ENCODE measurements at places on chromosomes 5 and 9. TPM values are rescaled to one million over a fixed set of nuclear protein-coding genes. Genes with fewer than 3 reads are reported as not detected.

DNA sequence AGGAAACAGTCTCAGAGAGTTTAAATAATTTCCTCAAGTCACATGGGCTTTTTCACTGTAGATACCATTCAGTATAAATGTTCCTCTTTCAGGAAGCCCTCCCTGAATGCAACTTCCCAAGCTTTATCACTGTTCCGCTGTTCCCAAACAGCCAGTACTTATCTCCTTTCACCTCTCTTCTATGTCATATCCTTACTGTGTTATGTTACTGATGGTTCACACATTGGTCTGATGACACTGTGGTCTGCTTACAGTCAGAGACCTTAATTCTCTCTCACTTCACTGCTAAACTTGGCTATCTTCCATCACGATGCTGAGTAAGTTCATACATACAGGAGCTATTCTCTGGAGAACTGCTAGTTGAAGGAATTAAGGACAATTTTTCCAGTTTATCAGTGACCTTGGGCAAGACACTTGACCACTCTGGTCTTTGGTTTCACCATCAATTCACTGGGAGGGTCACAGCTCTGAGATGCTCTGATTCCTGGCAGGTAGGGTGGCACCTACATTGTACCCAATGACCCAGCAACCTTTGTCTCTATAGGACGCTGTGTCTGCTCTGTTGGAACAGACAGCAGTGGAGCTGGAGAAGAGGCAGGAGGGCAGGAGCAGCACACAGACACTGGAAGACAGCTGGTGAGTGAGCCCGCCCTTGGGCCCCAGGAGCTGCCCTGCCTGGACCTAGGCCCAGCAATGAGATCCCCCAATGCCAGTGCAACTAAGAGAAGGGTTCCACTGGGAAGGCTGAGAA is 42.1 kb upstream of the RARS1 start:
- DNase-seq = no peak

DNA sequence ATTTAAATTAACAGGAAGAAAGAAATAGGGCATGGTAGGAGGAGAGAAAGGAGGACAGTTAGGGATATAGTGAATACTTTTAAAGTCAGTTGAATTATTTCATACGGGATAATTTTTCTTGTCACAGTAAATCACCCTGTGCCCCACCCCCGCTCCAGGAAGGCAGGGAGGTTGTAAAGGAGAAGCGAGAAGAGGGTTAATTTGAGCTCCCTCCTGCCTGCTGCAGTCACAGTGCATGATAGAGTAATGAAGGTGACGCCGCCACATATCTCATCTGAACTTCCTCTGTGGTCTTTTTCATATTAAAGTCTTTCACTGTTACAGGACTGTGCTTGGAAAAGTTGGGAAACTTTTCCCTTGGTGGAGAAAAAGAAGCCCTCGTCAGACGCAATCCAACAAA is 896 bp upstream of the PCSK5 start:
- no peak for DNase-seq

- DNase-seq = no peak
These were observed 14.7 kb downstream of the MPDZ start for GRCh38 chr9:13264788-13265187.

- no peak for DNase-seq
These were observed 57.4 kb downstream of the NFIB start for GRCh38 chr9:14256588-14256987.

GRCh38 chr5:132226516-132227234 is 978 bp downstream of the P4HA2 start:
- no peak for DNase-seq

- DNase-seq = no peak
These were observed 25.1 kb downstream of the IL7R start for GRCh38 chr5:35881758-35882157.

DNA sequence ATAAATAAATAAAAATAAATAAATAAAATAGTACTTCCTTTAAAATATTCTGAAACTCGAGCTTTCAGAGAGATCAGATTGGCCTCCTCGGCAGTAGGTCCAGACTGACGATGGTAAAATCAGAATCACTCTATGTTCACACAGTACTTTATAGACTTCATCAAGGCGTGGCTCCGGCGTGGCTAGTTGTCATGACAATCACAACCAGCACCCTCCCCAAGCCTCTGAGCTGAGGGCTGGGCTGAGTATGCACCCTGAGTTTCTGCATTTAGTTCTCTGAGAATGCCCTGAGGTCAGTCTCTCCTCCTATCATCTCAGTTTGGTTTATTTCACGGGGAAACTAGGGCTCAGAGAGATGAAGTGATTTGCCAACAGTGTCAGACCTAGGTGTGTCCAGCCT is 43.3 kb upstream of the BARHL1 start:
- DNase-seq = no peak

- DNase-seq = no peak
These were observed 9.6 kb upstream of the NSD1 start for GRCh38 chr5:177123789-177124485.

- DNase-seq = no peak
These were observed 19.6 kb upstream of the AOPEP start for GRCh38 chr9:94706922-94707321.

GRCh38 chr5:1746371-1747078 is 53.1 kb downstream of the MRPL36 start:
- DNase-seq = no peak

- no peak for DNase-seq
These were observed 260.7 kb downstream of the CHSY3 start for GRCh38 chr5:130164966-130165365.

DNA sequence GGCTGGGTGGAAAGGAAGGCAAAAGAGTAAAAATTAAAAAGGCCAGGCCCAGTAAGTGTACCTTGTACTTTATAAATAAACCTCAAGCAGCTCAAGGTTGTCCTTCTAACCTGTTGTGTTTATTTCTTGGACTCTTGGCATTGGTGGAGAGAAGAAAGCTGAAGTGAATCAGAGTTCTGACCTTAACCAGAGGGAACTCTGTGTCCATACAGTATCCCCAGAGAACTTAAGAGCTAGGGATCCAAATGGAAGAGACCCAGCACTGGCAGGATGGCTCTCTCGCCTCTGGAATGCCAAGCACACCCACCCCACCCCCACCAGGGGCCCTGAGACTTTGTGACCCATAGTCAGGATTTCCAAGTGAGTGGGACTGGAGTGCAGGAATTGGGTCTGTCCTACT is 14.2 kb downstream of the NUDT2 start:
- no peak for DNase-seq

- no peak for DNase-seq
These were observed 49.1 kb upstream of the SUB1 start for GRCh38 chr5:32536246-32536645.

- DNase-seq = no peak
These were observed 566.0 kb upstream of the CDH18 start for GRCh38 chr5:20554001-20554400.

DNA sequence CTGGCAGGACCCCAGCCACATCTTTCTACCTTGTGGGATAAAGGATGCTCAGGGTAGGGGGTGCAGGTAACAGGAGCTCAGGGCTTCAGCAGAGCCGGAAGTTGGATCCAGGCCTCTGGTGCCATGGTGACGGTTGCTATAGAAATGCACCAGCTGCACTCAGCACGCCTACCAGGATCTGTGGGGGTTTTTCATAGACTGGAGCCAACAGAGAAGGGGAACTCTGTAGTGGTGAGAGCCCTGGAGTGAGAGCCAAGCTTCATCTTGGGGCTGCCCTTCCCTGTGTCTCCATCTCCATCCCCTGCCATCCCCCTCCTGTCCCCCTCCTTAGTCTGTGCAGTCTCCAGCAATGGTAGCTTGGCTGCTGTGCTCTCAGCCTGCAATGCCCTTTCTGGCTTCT is 27.5 kb upstream of the BOD1 start:
- DNase-seq = no peak

GRCh38 chr5:94080390-94080789 is 339.0 kb upstream of the POU5F2 start:
- no peak for DNase-seq

DNA sequence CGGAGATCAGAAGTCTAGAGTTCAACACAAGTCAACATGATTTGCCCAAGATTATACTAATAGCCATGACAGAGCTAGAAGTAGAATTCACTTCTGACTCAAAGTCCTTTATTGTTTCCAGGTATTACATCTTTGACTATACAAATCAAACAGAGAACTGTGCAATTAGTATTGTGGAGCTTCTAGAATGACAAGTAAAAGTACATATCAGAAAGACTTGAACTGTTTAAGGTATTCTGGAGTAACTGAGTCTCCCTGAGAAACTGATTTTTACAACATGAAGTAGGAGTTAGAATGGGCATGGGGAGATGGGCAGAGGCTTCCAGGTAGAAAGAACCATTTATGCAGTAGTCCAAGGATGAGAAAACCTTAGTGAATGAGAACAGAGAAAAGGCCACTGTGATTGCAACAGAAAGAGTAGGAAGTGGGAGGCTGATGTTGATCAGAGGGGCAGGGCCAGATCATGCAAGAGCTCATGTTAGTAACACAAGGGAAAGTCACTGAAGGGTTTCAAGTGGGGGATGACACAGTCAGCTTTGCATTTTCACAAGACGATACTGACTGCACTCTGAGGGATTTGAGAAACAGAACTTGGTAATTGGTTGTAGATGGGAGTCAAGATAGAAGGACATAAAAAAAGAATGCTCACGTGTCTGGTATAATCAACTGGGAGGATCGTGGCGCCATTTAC is 280.7 kb downstream of the RFX3 start:
- no peak for DNase-seq

- no peak for DNase-seq
These were observed 439.0 kb downstream of the ENC1 start for GRCh38 chr5:74201334-74202081.

- DNase-seq = no peak
These were observed 60.8 kb downstream of the GCNT4 start for GRCh38 chr5:74991522-74991921.

DNA sequence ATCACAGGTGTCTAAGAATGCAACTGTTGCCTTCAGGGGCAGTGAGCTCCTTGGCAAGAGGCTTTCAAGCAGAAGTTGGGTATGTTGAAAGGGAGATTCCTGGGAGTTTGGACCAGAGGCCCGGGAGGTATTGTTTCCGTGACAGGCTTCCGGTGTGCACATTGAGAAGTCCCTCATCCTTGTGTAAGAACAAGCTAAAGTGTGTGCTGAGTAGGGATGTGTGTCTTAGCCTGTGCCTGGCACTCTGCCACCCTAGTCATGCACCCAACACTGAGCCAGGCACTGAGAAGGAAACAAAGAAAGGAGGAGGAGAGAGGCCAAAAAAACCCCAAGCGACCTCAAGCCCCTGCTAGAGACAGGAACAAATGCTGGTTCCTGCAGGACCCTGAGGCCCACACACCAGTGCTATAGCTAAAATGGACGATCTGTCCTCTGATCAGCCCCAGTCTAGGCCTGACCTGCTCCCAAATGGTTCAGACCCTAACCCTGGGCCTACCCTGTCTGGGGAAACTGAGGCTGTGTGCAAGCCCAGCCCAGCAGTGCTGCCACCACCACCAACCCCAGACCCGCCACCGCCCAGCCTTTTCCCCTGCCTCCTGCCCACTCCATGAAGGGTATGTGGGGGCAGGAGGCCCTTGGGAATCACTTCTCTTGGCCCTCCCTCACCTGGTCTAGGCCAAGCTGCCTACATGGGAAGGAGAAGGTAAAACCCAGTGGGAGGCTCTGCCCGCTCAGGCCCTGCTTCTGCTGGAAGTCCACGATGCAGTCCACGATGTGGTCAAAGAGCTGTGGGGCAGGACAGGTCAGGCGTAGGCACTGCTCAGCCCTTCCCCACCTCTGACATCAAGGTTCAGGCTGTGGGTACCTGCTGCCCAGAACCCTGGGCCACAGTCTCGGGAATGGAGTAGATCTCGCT is 12.6 kb downstream of the HK3 start:
- no peak for DNase-seq

GRCh38 chr5:61347080-61347479 is 15.0 kb downstream of the ZSWIM6 start:
- DNase-seq = no peak

GRCh38 chr5:61059499-61059898 is 102.8 kb downstream of the SMIM15 start:
- no peak for DNase-seq

GRCh38 chr5:156121882-156122281 is 205.1 kb upstream of the SGCD start:
- no peak for DNase-seq

DNA sequence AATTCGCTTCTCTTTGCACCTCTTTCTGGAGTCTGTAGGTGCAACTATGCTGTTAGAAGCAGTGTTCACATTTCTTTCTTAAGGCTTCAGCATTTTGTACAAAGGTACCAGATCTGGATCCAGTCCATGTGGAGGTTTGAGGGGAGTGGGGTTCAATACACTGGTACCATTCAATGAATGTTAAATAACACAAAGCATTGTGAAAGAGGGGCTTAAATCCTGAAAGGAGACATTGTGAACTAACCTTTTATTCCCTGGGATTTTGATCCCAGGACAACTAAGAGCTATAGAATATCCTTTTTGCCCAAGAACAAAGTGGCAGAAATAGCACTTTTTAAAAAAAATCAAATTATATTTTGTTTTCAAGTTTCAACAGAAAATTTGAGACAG is 107.7 kb upstream of the VCAN start:
- no peak for DNase-seq

- DNase-seq = no peak
These were observed 631 bp downstream of the B4GALT7 start for GRCh38 chr5:177600508-177601018.

DNA sequence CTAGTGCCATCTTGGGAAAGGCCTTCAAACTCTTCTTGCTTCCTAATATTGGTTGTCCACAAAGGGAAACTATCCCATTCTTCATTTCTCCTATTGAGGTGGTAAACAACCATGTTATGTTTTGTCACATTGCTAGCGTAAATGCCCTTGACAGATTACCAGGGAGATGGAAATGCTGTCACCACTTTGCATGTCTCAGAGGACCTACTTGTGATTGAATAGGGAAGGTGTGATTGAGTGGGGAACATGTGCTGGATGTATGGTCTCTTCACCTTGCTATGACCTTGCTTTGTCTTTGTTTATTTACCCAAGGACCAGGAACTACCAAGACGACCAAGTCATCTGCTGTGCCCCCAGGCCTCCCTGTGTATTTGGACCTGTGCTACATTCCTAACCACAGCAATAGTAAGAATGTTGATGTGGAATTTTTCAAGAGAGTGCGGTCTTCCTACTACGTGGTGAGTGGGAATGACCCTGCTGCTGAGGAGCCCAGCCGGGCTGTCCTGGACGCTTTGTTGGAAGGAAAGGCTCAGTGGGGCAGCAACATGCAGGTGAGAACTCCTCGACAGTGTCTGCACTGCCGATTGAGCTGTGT is 96.1 kb downstream of the MAP1B start:
- no peak for DNase-seq

Gene DEPDC1B
- total RNA-seq = 0.22 TPM

Gene ARSI
- 0.65 TPM for total RNA-seq

Gene GDF9
- total RNA-seq = 0.24 TPM

Gene NPR3
- total RNA-seq = 10.6 TPM

Gene CCDC112
- total RNA-seq = 5.1 TPM

Gene NUTM2G
- not detected for total RNA-seq

Gene CSF1R
- 21.9 TPM for total RNA-seq

Gene TRIM7
- total RNA-seq = 14.4 TPM

Gene GDA
- total RNA-seq = 3.1 TPM

Gene OLFML2A
- 27.3 TPM for total RNA-seq

Gene FAM174A
- total RNA-seq = 13.9 TPM

Gene SLC23A1
- total RNA-seq = not detected

Gene COL15A1
- 58.3 TPM for total RNA-seq

Gene MCIDAS
- not detected for total RNA-seq

Gene PRRT1B
- total RNA-seq = not detected

All from Right ventricle myocardium inferior (tissue), 1 donor.